ENCODE measurements at places on chromosomes 3 and 15.

DNA sequence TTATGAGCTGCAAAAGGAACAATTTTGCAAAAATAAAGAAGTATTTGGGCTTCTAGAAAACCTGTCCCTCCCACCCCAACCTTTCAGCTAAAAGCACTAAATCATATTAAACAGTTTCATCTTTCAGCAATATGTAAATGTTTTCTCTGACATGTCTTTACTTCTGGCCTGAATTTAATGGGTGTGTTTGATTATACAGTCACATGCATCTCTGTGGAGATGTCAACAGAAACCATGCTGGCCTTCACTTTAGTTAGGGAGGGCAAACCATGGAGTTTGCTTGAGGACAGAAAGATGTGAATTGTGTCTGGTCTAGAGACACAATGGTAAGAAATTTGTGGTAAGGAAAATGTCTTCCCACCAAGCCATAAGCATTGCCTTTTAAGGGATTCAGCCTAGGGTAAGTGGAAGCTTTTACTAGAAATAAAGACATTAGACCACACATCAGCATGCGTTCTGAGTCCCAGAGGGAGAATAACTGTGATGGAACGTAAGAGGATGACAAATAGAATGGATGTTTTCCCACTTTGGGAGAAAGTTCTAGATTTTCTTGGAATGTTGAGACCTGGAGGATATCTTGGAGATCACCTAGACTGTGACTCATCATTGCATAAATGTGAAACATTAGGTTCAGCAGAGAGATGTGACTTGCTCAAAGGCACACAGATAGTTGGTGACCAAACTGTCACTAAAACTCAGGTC is 68.9 kb downstream of the ST8SIA2 start:
- no peak for DNase-seq

DNA sequence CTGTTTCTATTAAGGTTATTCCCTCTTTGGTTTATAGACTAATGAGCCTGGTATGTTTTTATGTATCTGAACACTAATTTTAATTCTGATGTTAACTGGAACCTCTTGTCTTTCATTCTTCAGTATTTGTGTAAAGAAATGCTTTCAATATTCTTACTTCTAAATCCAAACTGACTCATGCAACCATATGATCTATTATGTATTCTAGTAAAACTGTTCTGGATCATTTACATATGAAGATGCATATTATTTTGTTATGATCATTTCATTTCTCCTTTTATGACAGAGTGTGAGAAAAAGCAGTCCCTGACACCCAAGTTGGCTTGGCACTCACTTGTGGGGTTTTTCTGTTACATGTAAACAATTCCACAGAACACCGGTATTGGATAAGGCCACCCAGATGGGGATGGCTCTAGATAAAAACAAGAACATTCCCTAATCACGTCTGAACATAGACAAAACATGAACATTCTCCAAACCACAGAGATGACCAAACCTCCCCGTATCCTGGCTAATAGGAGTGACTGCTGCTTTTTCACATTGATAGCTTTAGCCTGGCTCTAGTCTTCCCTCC is 72.2 kb upstream of the EPHB3 start:
- no peak for DNase-seq

DNA sequence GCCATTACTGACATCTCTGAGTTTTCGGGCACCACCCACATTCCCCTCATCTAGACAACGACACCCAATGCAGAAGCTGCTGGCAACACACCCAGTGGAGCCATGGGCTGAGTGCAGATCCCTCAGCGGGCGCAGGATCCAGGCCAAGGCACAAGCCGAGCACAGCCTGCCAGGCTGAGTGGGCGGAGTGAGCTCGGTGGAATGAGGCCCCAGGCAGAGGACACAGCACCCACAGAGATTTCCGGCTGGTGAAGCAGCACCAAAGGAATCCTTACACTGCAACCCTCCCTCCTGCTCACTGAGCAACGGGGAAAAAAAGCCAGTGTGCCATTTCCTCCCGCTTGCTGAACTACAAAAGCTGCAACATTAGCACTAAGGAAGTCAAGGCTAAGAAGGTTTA is 34.3 kb downstream of the ZMAT3 start:
- peak; percentile 16 for DNase-seq

DNA sequence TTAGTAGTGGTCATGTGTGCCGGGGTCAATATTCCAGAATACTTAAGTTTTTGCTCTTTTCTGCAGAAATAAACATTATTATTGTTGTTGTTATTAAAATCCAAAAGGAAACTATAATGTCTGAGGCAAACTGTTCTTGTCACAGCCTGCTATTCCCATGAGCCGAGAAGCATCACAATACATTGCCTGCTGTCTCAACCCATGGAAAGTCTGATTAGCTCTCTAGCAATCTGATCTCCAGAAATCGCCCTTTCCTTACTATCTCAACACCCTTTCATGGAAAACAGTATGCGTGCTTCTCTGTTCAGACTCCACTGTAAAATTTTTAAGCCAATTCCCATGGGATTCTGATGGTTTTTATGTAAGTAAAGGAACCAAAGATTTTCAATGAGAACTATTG is 811.0 kb downstream of the TUSC7 start:
- DNase-seq: no peak

GRCh38 chr3:173584838-173585831 is 187.6 kb downstream of the NLGN1 start:
- no peak for DNase-seq

GRCh38 chr15:78761891-78762385 is 49.3 kb downstream of the ADAMTS7 start:
- peak; percentile 11 for DNase-seq

GRCh38 chr3:88616413-88616812 is 466.7 kb downstream of the C3orf38 start:
- DNase-seq: no peak

GRCh38 chr3:164452707-164453106 is 625.6 kb downstream of the SI start:
- DNase-seq: no peak

DNA sequence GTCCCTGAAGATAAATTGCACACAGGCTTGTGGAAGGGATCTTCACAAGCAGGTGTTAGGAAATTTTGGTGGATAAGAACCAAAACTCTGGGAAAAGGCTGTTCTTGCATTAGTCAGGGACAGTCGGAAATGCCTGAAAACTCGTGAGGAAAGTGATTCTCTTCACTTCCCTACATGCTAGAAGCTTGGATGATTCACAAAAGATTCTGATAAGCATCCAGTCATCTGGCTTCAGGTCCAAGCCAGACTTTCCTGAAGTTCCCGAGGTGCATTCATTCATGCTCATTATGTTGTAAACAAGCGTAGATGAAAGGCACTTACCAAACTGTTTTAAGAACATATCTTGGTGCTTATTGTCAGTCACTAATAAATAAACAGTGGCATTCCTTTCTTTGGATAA is 1028.7 kb downstream of the NTRK3 start:
- no peak for DNase-seq

GRCh38 chr3:55782351-55782750 is 295.2 kb upstream of the WNT5A start:
- no peak for DNase-seq

- DNase-seq: no peak
These were observed 92.4 kb downstream of the NAALADL2 start for GRCh38 chr3:174951498-174952005.

DNA sequence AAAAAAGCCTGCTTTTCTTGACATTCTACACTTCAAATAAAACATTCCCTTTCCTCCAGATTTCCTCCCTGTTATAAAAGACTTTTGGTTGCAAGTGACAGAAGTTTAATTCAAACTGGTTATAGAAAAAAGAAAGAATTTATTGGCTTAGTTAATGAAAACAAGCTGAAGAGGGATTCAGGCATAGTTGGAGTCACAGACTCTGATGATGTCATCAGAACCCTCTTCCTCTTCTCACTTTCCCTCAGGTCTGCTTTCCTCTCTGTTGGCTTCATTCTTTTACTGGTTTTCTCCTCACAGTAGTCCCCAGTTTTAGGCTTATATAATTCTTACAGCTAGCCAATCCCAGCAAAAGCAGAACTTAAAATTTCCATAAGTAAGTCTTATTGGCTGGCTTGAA is 32.0 kb upstream of the MBNL1 start:
- no peak for DNase-seq

DNA sequence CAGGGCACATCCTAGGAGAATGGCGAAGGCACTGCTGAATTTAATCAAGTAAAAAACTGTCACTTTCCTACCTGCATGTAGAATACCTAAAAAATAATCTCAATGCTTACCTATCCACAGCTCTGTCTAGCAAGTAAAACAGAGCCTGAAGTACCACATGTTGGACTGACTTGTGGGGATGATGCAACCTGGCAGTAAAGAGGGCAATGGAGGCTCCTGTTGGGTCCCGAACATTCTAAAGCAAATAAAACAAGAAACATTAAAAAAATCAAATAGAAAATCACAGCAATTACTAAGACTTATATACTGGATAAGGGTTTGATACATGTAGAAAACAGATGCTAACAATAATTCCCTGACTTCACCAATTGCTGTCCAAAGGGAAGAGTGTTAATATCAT is 56.1 kb downstream of the PTPN9 start:
- no peak for DNase-seq

DNA sequence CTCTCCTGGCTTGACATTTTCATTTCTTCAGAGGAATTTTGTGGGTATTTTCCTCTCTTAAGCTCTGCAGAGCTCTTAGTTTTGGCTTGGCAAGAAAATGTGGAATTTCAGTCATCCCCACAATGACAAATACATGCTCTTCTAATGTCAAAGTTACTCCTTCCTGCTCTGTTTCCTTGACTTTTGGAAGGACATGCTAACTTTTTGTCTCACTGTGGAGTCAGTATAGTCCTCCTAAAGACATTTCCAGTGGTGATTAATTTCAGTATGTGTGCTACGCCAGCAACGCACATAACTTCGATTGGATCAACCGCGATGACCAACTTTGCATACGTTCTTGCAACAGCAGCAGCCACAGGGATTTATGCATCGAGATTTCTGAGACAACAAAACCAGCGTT is 13.3 kb downstream of the EBLN2 start:
- DNase-seq: no peak

- no peak for DNase-seq
These were observed 1.1 kb upstream of the RNU6-1 start for GRCh38 chr15:67840749-67841512.

- DNase-seq: no peak
These were observed 2.6 kb downstream of the TMCC1 start for GRCh38 chr3:129890891-129891290.
